ENCODE measurements at places on chromosomes 16 and 17.

DNA sequence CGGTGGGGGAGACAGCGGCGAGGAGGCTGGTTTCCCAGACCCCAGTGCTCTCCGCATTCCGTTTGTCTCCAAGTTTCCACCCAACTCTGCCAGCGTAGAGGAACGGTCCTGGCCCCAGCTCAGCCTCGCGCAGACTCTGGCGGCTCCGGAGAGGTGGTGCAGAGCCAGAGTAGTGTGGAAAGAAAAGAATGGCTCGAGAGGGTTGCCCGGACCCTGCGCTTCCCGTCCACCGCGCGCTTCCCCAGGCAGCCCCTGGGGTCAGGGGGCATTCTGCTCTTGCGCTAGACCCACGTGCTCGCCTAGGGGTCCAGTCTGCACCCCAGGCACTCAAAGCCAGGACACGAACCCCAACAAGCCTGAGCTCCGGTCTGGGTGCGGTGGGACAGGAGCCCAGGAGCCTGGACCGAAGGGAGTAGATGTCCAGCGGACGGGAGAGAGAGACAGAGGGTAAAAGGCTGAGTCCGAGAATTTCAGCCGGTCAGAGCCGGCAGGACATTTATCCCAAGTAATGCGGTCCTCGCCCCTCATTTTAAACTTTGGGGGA lies 3.8 kb downstream of the PMP22 start:
- peak; percentile 87 for DNase-seq

DNA sequence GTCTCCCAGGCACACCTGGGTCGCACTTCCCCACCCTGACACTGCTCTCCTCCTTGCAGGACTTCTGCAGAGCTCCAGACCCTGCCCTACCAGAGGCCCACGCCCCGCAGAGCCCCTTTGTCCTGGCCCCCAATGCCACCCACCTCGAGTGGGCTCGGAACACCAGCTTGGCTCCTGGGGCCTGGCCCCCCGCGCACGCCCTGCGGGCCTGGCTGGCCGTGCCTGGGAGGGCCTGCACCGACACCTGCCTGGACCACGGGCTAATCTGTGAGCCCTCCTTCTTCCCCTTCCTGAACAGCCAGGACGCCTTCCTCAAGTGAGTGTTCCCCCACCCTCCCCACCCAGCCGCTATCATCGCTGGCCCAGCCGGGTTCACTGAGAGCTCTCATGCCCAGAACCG lies 79.6 kb downstream of the MGAT5B start:
- DNase-seq: no peak

GRCh38 chr17:44312396-44313104 lies 4.1 kb downstream of the RUNDC3A start:
- DNase-seq: no peak

DNA sequence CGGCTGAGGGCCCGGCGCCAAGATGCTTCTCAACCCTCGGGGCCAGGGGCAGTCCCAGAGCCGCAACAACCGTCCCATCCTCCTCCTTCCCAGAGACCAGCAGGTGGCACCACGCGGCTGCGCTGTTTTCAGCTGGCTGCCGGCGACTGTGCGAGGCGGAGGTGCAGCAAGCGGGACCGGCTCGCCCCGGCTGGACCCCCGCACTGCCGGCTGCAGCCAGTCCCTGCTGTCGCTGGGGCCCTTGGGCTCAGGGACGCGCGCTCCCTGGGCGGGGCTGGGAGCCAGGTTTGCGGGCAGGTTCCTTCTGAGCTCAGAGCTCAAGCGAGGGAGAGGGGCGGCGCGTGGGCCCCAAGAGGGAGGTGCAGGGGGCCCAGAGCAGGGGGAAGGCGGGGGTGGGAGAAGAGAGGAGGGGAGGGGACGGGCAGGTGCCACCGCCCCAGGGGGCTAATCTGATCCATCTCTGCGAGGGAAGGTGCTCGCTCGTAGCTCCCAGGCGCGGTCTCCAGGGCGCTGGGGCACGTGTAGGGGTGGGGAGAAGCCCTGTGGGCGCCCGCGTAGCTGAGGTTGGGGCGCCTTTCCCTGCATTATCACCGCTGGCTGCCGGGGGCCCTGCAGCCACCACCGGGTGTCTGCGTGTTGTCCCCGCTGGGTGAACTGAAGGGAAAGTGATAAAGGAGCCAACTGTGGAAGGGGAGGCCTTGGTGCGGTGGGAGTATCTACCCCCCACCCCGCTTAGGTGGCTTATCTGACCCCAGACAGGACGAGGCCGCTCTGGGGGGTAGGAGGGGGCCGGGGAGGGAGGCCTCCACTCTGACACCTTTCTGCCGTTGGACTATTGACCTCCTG lies 24.2 kb downstream of the STAT5A start:
- DNase-seq: peak; percentile 97

DNA sequence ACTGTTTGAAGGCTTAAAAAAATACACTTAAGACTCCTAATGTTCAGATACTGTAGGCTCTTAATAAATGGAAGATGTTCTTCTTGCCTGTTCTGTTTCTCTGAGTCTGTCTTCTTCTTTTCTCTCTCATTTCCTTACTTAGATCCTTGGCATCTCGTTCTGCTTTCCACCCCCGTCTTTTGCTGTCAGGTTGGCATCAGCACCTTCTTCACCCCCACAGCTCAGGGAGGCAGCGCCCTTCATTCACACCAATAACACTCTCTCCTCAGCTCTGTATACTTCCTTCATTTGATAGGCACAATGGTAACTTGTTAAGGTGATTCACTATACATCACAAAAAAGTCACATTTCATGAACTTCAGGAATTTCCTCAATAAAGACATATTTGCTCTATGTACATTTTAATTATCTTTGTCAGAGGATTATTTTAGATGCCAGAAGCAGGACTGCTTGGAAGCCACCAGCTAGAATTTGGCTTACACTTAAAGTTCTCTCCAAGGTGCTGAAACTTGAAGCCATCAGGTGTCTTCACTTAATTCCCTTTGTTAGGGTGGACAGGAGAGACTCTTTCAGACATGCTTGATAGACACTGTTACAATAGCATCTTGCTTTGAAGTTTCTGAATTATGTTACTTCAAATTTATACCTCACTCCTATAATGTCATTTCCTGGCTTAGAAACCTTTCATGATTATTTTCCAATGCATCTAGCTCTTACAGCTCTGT lies 670.1 kb upstream of the C16orf82 start:
- no peak for DNase-seq

GRCh38 chr17:32555611-32556310 lies 69.0 kb downstream of the CDK5R1 start:
- DNase-seq: no peak

GRCh38 chr17:41917679-41918313 lies 955 bp downstream of the ACLY start:
- DNase-seq: no peak

- DNase-seq: peak; percentile 85
Observed at GRCh38 chr16:53817117-53817755, 113.3 kb downstream of the FTO start.

- DNase-seq: no peak
Observed at GRCh38 chr16:14203166-14203565, 132.0 kb downstream of the MRTFB start.

GRCh38 chr16:85238233-85238647 lies 126.0 kb upstream of the CIBAR2 start:
- DNase-seq: peak; percentile 76

DNA sequence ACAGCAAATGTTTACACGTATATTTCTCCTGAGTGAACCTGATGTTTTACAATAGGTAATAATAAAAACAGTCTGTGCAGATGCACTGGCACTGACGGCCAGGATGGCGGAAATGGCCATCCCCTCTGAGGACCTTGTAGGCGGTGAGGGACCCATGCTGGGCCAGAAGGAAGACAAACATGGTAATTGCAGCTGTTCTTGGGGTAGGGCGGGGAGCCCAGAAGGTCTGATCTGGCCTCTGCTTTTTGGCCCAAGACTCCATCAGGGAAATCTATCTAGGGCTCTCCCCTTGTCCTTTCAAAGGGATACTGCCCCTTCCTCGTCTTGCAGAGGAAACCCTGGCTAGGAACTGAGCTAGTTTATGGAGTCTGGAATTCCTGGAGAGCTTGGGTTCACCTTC lies 7.4 kb upstream of the LGALS9 start:
- no peak for DNase-seq

GRCh38 chr16:35255186-35255803 lies 1795.9 kb downstream of the TP53TG3F start:
- DNase-seq: no peak

- no peak for DNase-seq
Observed at GRCh38 chr16:25317732-25318316, 60.2 kb upstream of the ZKSCAN2 start.

DNA sequence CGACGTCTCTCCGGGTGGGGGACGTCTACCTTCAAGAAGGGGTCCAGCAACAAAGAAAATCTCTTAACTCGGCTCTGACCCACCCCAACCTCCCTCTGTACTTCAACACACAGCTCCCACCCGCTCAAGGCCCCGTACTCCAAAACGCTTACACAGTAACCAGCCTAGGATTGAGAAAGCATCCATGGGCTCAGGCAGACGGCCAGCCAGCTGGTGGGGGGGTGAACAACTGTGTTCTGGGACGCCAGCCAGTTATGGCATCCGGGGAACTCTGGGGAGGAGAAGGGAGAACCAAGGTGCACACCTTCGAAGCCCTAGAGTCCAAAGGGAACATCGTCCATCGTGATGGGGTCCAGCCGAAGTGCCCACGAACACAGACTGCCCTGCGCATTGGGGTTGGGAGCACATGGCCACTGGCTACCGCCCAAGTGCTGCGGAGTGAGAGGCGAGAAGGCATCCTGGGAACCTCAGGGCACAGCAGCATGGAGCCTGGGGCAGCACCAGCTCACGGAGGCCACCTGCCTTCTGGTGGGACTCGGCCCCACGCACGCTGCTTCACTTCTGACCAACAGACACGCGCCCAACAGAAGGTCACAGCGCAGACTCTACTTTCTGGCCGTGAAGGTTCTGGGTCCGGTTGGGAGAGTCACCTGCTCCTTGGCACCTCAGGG lies 14.3 kb downstream of the SLC16A3 start:
- DNase-seq: no peak

- no peak for DNase-seq
Observed at GRCh38 chr16:24749310-24749709, 19.9 kb downstream of the TNRC6A start.

GRCh38 chr16:50280932-50281331 lies 14.6 kb downstream of the ADCY7 start:
- DNase-seq: no peak

- no peak for DNase-seq
Observed at GRCh38 chr16:50103764-50104163, 38.0 kb downstream of the HEATR3 start.

DNA sequence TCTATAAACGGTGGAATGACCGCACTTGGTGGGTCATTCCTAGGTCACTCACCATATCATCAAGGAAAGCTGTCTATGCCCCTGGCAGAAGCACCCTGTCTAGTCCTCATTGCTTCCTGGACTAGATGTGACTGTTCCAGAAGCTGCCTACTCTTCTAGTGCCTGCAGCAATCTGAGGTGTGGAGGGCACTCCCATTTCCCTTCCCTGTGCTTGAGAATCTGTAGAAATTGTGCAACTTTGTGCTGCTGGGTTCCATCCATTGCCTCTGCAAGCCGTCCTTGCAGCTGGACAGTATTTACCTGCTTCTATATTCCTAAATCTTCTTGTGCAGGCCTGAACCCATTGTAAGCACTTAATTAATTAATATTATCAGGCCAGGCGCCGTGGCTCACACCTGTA lies 52.1 kb downstream of the CACNG3 start:
- no peak for DNase-seq

DNA sequence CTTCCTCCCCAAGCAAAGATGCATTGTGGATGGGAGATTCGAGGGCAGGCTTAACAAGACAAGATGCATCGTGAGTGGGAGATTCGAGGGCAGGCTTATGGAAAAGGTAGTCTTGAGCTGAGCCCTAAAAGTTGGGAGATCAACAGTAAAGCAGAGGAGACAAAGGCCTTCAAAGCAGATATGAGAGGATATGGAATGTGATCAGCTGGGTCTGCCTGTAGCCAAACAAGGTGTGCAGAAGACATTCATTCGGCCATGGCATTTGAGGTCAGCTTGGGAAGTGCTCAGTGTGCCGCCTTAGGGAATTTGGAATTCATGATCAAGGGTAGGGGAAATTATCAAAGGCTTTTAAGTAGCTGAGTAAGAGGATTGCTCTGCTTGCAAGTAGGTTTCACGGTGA lies 39.5 kb downstream of the DNAH9 start:
- no peak for DNase-seq

DNA sequence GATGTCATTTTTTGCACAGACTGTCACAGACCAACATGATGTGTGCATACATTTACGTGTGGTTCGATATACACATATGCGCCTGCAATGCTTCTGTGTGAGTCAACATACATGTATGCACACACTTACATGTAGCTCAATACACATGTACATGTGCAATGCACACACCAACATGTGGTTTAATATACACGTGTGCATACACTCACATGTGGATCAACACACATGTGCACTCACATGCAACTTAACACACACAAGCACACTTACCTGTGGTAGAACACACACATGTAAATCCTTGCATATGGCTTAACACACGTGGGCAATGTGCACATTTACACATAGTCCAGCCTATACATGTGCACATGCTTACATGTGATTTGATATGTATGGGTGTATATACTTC lies 97.5 kb downstream of the CYLD start:
- no peak for DNase-seq

Measured in islet precursor cell (in vitro differentiated cells).